ENCODE measurements at places on chromosomes 11 and 22.

GRCh38 chr22:43592476-43592875 is 180.7 kb downstream of the MPPED1 start:
- DNase-seq: no peak

- DNase-seq: no peak
Observed at GRCh38 chr22:20864186-20864908, 5.5 kb downstream of the SNAP29 start.

DNA sequence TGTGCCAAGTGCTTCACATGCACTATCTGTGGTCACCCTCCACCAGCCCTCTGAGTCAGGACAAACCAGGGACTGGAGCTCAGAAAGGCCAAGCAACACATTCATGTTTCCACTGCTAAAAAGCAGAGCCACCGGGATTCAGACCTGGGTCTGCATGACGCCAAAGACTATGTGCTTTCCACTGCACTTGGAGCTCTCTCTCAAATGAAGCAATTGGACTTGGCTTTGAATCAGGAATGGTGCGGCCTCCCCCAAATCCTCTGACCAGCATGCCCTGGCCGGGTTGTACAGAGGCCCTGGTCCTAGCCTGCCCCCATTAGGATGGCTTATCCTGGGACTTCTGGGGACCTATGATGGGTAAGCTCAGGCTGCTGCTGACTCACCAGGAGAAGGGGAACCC is 80.7 kb downstream of the PKNOX2 start:
- DNase-seq: no peak

GRCh38 chr22:50169774-50170341 is 673 bp upstream of the PANX2 start:
- DNase-seq: peak; percentile 32

DNA sequence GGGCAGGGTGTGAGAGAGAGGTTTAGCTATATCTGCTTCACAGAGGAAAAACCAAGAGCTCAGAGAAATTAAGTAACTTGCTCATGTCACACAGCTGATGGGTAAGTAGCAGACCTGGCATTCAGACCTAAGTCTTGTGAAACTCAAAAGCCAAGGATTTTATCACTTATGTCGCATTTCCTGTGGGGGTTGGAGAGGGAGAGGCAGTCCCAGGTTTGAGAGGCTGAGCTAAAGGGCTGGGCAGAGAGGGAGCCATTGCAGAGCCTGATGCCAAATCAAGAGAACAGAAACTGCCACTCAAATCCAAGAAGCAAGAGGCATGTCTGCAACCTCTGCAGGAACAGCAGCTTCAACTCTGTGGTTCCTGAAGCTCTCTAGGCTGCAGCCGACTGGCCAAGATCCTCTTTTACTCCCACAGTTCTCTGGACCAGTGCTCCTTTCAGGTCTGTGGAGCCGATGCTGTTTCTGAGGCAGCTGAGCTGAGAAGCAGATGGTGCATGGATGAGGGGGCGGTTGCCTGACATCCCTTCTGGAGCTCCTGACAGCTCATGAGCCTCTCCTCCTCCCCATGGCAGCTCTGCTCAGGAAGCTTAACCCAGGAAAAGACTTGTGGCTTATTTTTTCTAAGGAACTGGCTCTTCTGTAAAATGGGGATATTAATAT is 47.6 kb upstream of the NAV2 start:
- no peak for DNase-seq
